ENCODE measurements at places on chromosomes 3 and 15.

GRCh38 chr3:129240436-129240835 lies 9.0 kb upstream of the COPG1 start:
- DNase-seq = peak; percentile 37

GRCh38 chr15:80507131-80507530 lies 102.9 kb downstream of the ARNT2 start:
- DNase-seq = peak; percentile 86

DNA sequence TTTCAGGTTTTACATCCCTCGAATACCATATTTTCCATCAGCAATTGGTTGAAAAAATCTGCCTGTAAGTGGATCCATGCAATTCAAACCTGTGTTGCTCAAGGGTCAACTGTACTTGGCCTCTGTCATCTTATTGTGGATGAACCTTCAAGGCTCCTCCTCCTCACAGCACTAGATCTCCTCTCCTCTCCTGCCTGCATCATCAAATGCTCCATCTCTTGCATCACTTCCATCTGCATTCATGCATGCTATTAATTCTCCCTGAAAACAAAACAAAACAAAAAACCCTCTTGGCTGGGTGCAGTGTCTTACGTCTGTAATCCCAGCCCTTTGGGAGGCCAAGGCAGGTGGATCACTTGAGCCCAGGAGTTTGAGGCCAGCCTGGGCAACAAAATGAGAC lies 10.1 kb downstream of the BCL2L10 start:
- DNase-seq = peak; percentile 75

DNA sequence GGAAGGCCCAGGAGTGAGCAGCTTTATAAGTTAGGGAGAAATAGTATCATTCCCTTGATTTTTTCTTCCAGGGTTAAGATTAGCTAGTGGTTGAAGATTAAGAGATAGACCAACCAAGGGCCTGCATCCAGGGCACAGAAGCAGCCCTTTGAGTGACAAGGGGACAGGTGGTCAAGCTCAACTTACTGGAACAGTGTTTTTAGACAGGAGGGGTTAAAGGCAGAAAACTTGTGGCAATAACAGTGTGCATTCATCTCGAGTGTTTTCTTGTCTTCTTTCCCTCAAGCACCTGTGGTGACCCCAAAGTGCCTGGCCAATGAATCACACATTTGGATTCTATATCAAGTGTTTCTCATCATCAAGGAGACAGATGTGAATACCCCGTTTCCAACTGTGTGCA lies 267.5 kb downstream of the PDCD6IP start:
- DNase-seq = no peak

DNA sequence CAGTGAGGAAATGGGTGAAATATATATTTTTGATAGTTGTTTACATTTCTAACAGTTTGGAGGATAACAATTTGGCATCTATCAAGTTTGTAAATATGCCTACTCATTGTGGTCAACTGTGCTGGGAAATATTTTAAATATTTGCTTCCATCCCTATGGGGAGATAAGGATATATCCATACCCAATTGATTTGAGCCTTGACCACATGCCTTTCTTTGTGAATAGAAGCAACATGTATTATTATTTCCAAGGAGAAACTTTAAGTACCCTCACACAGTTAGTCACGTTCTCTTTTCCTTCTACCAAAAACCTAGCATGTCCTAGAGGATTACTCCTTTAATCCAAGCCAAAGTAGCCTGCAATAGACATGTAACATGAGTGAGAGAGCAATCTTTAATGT lies 245.4 kb upstream of the CBLB start:
- peak; percentile 63 for DNase-seq

DNA sequence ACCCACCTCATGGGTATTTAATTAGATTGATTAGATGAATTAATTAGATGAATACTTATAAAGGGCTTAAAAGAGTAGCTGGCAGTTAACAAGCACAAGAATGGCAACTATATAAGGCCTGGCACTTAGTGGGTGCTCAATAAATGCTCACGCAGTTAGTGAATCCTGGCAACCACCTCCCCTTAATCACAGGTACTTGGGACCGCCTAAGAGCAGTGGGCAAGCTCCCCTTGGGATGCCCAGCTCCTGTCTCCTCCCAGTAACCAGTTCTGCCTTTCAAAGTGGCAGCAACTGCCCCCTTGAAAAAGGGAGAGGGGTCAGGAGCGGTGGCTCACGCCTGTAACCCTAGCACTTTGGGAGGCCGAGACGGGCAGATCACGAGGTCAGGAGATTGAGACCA lies 4.6 kb downstream of the LYZL4 start:
- no peak for DNase-seq

- DNase-seq = peak; percentile 92
These were observed 30.5 kb downstream of the RTP1 start for GRCh38 chr3:187227658-187228258.

- DNase-seq = no peak
These were observed 957.1 kb downstream of the FHIT start for GRCh38 chr3:60294181-60294580.

GRCh38 chr3:127613406-127613805 lies 15.2 kb downstream of the MCM2 start:
- peak; percentile 41 for DNase-seq

DNA sequence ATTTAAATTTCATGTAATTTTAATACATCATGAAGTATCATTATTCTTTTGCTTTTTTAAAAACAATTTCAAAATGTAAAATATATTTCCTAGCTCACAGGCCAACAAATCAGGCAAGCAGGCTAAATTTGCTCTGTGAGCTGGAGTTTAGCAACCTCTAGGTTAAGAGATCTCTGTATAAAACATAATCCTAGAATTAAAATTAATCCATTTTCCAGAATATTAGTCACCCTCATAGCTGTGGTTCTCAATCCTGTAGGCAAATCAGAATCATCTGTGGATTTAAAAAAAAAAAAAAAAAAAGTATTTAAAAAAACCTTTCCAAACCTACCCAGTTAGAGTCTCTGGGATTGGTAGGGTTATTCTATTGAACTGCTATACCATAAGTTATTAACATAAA lies 209.7 kb downstream of the MINAR1 start:
- no peak for DNase-seq

GRCh38 chr3:172106989-172107388 lies 67.6 kb downstream of the FNDC3B start:
- DNase-seq = no peak

- DNase-seq = peak; percentile 90
These were observed 53.8 kb downstream of the IQSEC1 start for GRCh38 chr3:13019243-13020095.

DNA sequence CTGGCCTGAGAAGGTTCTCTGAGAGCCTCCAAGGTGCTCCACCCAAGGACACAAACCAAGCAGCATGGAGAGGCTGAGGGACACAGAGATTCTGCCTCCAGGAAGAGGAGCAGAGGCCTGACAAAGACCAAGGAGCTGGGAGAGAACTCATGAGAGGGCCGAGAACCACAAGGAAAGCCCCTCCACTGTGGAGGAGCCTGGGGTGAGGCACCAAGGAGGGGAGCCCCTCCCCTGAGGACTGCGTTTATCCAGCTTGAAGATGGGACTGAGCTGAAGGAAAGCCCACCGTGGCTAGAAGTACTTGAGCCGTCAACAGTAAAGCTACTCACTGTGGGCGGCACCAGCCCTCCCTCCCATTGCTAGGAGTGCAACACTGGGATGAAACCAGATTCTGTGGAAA lies 63.1 kb upstream of the MEF2A start:
- DNase-seq = no peak

- DNase-seq = no peak
These were observed 139.4 kb downstream of the FHIT start for GRCh38 chr3:61111825-61112224.

DNA sequence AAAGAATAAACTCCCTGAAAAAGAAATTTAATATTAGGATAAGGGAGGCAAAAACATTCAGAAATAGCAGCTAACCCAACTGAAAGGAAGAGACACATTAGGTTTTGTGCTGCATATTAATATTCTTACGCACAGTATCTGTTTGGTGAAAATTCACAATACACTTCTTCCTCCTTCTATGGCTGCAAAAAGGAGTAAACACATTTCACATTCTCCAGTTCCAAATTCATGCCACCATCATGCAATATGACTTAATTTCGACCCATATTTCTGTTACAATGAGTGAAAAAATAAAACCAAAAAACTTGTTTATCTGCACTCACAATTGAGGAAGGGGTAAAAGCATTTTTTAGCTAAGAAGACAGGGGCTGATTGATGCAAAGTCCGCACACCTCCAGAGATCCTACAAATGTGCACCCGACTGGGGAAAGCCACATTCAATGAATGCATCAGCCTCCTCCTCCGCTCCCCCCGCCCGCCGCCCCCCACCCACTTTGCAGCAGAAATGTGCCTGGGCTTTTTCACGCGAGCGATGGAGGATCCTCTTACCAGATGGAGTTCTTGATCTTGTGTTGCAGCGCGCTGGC lies 1.0 kb downstream of the RFX7 start:
- no peak for DNase-seq

- peak; percentile 71 for DNase-seq
These were observed 88.6 kb upstream of the RASGRF1 start for GRCh38 chr15:79179108-79179561.

- DNase-seq = no peak
These were observed 715 bp downstream of the MCCC1 start for GRCh38 chr3:183098536-183099025.

DNA sequence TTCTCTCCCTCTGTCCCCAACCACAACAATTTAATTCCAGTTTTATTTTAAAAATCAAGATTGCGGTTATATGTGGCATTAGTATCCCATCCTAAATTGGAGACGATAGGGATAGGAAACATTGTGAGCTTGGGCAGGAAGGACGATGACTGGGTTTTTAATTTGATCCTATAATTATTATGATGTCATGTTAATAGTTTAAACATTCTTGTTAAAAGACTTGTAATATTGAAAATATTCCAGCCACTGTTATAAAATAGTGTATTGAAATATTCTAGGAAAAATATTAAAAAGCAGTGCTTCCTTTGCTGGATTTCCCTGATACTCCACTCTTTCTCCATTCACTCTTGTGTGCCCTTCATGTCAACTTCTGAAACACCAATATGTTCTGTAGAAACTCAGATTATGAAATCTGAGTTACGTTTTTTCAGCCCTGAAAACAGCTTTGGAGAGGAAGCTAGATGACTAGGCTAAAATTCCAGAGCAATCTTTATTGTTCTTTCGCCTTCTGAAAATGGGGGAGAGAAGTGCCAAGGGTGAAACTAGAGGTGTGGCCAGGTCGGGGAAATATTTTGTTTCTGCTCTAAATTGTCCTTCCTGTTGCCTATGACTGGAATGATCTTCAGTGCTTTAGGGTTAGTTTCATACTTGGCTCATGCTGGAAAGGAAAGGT lies 46.1 kb upstream of the MAP3K13 start:
- peak; percentile 48 for DNase-seq

DNA sequence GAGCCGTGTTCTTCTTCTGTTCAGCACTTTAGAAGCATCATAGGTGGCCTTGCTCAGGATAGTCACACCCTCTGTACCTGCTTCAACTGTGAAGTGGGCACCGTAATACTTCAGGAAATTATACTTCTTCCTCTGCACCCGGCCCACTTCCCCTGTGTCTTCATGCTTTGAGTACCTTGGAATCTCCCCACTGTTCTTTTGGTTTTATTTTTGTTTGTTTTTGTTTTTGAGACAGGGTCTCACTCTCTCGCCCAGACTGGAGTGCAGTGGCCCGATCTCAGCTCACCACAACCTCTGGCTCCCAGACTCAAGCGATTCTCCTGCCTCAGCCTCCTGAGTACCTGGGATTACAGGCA lies 1.7 kb downstream of the P2RY14 start:
- DNase-seq = no peak

GRCh38 chr3:32958509-32958908 lies 7.1 kb downstream of the CCR4 start:
- DNase-seq = no peak

DNA sequence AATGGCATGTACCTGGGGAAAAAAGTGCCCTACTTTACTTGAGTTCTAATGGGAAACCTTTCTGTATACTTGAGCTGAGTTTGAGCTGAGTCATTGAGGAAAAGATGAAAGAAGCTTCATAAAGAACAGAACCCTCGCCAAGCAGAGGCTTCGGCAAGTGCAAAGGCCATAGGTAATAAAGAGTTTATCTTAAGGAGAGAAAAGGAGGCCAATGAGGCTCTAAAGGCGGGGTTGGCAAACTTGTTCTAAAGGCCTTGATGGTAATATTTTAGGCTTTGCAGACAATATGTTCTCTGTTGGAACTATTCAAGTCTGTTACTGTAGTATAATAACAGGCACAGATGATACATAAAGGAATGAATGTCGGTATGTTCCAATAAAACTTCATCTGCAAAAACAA lies 17.6 kb upstream of the TRAT1 start:
- no peak for DNase-seq

DNA sequence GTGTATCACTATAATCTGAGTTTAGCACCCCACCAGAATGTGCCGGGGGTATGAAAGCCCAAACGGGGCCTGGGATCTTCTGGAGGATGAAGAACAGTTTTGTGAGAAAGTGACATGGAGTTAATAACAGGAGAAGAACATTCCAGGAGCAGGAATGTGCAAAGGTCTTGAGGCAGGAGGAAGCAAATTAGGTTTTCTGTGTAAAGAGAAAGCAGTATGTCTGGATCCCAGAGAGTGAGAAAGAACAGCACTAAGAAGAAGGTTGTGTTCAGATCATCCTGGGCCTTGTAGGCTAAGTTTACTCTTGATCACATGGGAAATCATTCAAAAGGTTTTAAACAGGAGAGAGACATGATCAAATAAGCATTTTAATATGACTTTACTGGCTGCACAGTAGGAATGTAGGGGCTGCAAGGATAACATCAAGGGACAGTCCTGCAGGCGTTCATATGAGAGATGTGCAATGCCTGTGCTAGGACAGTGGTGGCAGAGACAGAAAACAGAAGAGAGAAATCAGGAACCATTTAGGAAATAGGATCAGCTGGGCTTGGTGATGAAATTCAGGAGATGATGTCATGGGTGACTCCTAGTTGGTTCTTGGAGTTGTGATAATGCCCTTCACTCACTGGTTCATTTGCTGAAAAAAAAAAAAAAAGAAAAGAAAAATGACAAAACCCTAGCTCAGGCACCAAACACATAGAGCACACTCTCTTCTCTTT lies 113.5 kb downstream of the TNIK start:
- DNase-seq = peak; percentile 24

GRCh38 chr15:48722764-48723661 lies 77.5 kb upstream of the FBN1 start:
- DNase-seq = peak; percentile 94

GRCh38 chr15:31379042-31379441 lies 52.4 kb downstream of the KLF13 start:
- DNase-seq = no peak

DNA sequence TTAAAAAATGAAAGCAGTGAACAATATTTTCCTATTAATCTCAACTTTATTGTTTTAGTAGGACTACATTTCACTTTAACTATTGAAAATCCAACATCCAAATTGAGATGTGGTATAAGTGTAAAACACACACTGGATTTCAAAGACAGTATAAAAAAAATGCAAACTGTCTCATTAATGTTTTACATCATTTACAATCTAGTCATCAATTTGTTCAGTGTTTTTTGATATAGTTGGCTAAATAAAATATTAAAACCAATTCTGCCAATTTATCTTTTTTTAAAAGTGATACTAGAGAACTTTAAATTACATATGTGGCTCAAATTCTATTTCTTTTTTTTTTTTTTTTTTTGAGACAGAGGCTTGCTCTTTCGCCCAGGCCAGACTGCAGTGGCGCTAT lies 95.1 kb downstream of the NPTN start:
- DNase-seq = no peak

GRCh38 chr15:74252291-74252690 lies 16.2 kb downstream of the CCDC33 start:
- peak; percentile 40 for DNase-seq

GRCh38 chr3:182327196-182327681 lies 466.1 kb upstream of the ATP11B start:
- DNase-seq = no peak

- DNase-seq = peak; percentile 62
These were observed 780 bp downstream of the TIPARP start for GRCh38 chr3:156674911-156675829.

GRCh38 chr3:143309705-143310104 lies 190.1 kb downstream of the CHST2 start:
- no peak for DNase-seq
